CD4-positive, alpha-beta T cell (primary cell): ENCODE measurements at places on chromosomes 7 and 10. TPM values are rescaled to one million over a fixed set of nuclear protein-coding genes. Genes with fewer than 3 reads are reported as not detected.

DNA sequence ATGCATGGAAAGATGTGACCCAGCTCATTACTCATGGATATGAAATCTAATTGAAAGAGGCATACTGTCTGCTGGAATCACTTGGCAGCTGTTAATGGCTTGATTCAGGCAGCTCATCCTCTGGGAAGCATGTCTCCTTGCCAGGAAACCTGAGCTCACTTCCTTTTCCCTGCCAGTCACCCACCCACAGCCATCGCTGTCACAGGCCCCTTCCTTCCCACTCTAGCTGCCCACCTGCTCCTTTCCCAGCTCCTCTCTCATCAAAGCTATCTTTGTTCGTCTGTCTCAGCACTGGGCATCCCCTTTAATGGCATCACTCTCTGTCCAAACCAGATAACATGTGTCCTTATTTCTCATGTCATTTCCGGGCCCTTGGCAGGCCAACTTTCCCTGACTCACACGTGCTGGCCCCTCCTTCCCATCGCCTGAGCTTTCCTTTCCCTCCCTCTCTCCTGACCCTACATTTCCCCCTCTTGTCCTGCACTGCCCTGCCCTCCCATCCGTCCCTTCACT, 721.9 kb downstream of the TNS3 start:
- DNase-seq: no peak

The SLC26A4 gene
- total RNA-seq: not detected

The CDHR1 gene
- total RNA-seq: 0.92 TPM

DNA sequence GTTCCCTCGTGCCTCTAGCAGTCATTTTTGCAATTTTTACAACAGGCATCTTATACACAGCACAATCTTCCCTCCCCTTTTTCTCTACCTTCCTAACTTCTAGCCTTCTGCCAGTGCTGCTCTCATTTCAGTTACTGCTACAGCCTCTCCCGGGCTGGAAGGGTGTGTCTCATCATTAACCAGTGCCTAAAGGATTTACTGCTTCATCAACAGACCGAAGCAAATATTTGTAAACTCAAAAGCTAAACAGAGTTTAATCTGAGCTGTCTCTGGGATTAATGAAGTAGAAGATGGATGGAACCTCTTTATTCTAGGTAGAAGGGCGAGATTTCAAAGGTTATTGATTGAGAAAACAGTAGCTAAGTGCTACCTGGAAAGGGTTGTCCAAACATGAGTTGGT, 94.3 kb downstream of the PRPF18 start:
- no peak for DNase-seq

The CDK1 gene
- total RNA-seq: 0.75 TPM

The GJC3 gene
- 0.36 TPM for total RNA-seq

The TNRC18 gene
- 69.9 TPM for total RNA-seq

GRCh38 chr10:71613261-71613777, 106.3 kb downstream of the C10orf105 start:
- no peak for DNase-seq

DNA sequence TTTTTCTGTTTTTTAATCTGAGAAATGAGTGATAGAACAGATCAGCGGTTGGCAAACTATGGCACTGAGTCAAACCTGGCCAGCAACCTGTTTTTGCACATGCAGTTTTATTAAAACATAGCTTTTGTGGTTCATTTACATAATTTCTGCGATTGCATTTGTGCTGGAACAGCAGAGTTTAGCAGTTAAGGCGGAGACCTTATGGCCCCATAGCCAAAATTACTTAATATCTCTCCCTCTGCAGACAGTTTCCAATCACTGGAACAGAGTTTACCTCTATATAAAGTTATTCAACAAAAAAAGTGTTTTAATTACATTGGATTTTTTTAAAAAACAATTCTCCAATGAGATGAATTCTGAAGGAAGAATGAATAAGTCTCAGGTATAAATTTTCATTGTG, 212.1 kb downstream of the DGKB start:
- DNase-seq: no peak
